ENCODE measurements at places on chromosomes 7 and 10.

DNA sequence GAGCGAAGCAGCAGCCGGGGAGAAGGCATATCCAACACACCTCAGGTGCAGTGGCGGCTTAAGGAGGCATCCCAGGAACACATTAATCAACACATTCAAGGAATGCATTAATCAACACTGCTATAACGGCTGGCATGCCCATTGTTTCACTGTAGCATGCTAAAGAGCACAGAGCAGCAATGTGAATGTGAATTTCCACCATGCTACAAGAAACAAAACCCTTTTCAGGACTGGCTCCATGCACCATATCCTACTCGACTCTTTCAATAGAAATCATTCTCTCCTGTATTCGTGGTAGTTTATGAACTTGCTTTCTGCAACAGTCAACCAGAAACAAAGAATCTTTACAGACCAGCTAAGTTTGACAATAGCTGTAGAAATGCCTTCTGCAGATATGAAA is 149.0 kb downstream of the NRCAM start:
- no peak for DNase-seq

DNA sequence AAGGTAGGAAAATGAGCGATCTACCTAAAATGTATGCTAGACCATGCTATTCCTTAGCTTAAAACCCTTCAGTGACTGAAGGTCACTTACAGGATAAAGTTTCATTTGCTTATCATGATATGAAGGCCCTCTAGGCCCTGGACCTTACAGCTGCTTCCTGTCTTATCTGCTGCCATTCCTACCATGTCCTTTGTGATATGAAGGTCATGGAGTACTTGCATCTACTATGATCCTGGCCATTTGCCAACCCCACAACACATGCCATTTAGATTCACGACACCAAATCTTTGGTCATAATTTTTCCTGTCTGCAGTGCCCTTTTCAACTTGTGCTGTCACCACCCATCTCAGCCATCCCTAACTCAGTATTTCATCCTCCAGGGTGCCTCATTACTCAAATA is 181.8 kb upstream of the MDFIC start:
- DNase-seq: no peak

- no peak for DNase-seq
Measured at GRCh38 chr7:84946549-84946948, 240.3 kb downstream of the SEMA3D start.

DNA sequence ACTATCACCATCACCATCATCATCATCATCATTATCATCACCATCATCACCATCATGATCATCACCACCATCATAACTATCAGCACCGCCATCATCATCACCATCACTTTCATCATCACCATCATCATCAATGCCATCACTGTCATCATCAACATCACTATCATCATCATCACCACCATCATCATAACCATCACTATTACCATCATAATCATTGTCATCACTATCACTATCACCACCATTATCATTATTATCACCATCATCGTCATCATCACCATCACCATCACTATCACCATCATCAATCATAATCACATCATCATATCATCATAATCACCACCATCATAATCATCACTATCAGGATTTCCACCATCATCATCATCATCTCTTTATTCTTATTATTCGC is 20.6 kb downstream of the INSIG1 start:
- DNase-seq: no peak

DNA sequence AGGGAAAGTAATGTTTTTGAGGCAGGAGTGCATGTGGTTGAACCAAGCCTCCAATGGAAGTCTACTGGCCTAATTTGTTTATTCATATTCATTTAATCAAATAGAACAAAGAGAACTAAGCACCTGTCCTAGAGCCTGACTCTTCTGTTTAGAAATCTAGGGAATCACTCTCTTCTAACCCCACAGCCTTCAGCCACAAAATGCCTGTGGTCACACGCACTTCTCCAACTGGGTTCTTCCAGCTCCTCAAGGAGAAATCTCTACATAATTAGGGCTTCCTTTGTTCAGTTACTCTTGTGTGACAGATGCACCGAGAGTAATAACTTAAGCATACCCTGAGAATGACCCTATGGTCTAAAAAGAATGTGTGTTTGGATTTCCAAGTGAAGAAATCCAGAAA is 133.7 kb upstream of the NAMPT start:
- no peak for DNase-seq

GRCh38 chr7:39898867-39899266 is 51.2 kb upstream of the CDK13 start:
- no peak for DNase-seq

- no peak for DNase-seq
Measured at GRCh38 chr10:122421742-122422141, 32.7 kb upstream of the ARMS2 start.

GRCh38 chr10:15572531-15573045 is 147.1 kb downstream of the ITGA8 start:
- no peak for DNase-seq

DNA sequence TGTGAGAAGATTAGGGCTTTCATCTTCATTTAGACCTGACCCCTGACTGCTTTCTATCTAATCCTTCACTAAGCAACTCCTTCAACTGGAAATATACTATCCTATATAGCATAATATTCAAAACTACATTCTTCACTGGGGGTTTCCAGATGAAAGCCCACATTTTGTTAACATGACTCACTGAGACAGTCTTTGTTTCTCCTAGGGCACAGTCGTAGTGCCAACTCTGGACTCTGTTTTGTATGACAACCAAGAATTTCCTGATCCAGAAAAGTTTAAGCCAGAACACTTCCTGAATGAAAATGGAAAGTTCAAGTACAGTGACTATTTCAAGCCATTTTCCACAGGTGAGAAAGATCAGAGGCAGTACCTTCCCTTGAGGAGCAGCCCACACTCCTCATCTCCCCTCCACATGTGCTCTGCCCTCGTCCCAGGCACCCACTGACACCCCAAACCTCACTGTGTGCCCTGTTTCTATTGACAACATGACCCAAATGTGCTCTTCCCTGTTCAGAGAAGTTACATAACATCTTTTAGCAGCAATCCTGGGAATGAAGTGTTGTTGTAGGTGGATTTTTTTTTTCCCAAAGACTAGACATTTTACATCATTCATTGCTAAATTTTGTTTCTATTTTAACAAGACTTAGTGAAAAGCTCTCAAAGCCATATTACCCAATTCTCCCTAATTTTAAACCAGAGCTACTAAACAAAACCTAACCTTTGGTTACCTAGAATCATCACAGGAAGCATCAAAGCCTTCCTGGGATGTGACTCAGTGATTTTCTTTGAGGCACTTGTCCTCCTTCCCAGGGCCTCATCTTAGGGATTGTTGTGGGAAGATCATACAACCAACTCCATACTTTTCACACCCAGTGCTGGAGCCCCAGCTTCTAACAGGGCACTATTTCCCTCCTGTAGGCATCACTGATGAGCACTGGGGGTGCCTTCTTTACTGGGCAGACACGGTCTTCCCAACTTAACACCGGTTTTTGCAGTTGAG is 10.7 kb downstream of the CYP2E1 start:
- DNase-seq: no peak

- DNase-seq: no peak
Measured at GRCh38 chr7:129698516-129699418, 87.2 kb downstream of the NRF1 start.

GRCh38 chr7:123553159-123553558 is 4.5 kb downstream of the NDUFA5 start:
- DNase-seq: no peak

DNA sequence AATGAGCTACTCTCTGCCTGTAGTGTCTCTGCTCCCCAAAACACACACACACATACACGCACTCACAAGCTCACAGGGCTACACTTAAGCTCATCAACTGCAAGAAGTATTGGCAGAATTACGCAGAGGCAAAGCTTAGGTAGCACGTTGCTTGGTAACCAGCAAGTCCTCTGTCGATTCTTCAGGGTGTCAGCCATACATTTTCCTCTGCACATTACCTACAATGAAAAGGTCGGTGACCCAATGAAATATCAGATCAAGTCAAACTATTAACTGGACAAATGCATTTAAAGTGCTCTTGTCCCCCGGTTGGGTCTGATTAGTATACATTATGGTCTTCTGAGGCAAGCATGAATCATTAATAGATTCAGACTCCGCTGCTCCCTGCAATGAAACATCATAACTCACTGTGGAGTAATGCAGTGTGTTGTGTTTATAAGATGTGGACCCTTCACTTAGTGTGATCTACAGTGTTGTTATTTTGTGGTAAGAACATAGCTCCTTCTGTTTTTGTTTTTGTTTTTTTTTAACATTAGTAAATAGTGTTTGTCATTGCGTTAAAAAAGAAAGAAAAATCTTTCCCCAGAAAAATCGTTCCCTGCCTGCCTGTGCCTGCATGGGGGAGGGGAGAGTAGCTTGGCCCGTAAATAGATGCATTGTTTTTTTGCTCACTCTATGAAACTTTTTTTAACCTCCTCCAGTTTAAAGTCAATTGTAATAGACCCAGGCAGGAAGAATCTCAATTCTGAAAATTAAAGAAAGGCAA is 325.5 kb downstream of the SFMBT2 start:
- no peak for DNase-seq

DNA sequence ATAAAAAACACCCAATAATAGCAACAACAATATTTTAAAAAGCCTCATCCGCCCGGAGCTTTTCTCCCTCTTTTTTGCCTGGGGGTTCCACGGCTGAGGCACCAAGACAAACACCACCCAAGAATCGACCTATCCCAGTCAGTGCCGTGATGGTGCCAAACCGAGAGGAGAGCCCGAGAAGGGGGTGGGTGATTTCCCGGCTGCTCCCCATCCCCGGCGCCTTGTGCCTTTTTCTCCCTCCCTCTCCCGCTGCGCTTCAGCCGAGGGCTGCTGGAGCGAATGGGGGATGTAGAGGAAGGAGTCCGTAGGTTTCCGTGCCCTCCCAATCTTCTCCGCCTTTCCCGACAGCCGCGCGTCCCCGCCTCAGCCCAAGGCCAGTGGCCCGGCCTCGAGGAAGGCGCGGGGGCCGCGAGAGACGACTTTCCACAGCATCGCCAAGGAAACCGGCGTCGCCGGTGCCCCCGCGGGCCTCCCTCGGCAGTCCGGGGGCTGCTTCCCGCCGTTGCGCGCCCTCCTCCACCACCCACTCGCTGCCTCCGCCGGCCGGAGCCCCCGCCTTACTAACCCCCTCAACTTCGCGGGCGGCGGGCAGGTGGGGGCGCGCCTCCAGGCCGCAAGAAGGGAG is 1.3 kb downstream of the EGR2 start:
- no peak for DNase-seq

- DNase-seq: no peak
Measured at GRCh38 chr10:6926971-6927370, 346.9 kb upstream of the PRKCQ start.

DNA sequence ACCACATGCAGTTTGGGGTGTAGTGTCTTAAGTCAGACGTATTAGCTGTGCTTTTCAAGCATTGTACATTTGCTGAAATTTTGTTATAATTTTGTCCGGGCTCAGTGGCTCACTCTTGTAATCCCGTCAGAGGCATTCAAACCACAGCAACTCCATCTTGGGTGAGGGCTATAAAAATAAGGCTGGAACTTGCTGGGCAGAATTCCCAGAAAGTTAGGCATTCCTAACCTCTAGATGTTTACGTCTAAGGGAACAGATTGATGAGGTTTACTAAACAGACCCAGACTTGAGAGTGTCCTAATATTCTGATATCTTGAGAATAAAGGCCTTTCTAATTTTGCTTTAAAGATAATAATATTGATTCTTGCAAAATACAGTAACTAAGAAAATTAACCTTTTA is 957.8 kb downstream of the NXPH1 start:
- no peak for DNase-seq

DNA sequence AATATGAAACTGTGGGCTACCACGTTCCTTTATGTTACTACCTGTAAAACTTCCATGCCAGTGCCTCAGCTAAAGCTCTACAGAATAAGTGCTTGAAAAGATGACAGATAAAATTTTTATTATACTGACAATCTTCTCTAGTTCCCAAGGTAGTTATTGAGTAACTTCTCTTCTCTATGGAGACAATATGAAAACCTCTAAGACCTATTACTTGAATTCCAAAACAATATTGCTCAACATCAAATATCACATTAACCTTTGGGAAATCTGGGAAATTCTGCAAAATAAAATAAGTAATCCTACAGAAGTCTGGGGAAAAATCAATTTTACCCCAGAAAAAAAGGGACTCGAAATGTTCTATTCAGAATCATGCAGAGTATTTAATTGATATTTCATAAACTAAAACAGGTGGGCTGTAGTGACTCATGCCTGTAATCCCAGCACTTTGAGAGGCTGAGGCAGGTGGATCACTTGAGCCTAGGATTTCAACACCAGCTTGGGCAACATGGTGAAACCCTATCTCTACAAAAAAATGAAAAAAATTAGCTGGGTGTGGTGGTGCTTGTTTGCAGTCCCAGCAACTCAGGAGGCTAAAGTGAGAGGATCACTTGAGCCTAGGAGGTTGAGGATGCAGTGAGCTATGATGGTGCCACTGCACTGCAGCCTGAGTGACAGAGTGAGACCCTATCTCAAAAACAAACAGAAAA is 23.8 kb upstream of the ANK3 start:
- no peak for DNase-seq

DNA sequence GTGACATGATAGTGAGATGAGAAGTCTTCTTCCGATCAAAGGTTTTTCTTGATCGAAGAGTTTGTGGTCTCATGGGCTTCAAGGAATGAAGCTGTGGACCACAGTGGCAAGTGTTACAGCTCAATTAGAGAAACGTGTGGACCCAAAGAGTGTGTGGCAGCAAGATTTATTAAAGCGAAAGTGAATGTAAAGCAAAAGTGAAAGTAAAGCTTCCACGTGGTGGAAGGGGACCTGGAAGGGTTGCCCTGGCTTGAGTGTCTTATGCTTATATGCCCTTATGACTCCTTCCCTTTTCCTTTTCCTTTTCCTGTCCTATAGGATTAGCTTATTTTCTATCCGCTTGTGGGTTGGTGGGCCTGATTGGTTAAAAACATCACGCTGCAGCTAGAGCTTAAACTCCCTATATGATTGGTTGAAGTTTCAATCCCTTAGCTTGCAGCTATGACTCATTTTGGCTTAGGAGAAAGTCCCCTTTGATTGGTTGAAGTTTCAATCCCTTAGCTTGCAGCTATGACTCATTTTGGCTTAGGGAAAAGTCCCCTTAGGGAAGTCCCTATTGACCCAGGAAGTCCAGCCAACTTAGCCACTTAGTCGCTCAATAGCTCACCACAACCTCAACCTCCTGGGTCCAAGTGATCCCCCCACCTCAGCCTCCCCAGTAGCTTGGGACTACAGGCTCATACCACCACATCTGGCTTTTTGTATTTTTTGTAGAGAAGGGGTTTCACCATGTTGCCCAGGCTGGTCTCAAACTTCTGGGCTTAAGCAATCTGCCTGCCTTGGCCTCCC is 34.7 kb downstream of the MRPS24 start:
- peak; percentile 37 for DNase-seq
